Substantia nigra (tissue), 51 donors: ENCODE measurements at places on chromosomes 1 and 21.

GRCh38 chr1:32411261-32411660 is 17.0 kb upstream of the BSDC1 start:
- no peak for DNase-seq

DNA sequence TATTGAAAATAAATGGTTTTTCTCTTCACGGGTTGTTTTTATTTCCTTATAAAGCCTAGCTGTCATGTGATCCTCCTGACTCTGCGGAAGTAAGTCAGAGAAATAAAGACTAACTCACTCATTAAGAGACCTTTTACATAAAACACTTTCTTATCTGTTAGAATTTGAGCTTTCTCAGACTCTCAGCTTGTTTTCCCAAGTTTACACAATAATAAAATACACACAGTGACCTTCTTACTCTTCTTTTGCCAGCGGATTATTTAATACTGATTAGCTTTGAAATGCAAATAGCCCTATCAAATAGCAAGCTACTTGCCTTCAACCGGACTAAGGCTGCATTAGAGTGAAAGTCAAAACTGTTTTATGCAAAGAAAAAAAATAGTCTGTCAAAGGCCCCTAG is 45.5 kb upstream of the CXADR start:
- no peak for DNase-seq

DNA sequence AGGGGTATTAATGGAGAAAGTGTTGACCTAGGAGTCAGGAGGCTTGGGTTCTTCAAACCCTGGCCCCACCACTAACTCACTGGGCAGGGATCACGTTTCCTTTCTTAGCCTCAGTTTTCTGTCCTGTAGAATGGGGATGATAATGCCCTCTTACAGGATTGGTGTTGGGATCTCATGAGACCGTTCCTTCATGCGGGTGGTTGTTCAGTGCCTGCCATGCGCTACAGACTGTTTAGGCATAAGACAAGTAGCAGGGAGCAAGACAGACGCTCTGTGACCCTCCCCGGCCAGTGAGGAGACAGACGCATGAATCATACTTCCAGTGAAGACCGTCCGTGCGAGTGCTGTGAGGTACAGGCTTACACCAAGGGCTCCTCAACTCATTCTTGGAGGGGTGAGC is 81.7 kb downstream of the MAN1C1 start:
- DNase-seq, result no peak

- no peak for DNase-seq
Measured at GRCh38 chr1:243731974-243732625, 117.9 kb downstream of the AKT3 start.

DNA sequence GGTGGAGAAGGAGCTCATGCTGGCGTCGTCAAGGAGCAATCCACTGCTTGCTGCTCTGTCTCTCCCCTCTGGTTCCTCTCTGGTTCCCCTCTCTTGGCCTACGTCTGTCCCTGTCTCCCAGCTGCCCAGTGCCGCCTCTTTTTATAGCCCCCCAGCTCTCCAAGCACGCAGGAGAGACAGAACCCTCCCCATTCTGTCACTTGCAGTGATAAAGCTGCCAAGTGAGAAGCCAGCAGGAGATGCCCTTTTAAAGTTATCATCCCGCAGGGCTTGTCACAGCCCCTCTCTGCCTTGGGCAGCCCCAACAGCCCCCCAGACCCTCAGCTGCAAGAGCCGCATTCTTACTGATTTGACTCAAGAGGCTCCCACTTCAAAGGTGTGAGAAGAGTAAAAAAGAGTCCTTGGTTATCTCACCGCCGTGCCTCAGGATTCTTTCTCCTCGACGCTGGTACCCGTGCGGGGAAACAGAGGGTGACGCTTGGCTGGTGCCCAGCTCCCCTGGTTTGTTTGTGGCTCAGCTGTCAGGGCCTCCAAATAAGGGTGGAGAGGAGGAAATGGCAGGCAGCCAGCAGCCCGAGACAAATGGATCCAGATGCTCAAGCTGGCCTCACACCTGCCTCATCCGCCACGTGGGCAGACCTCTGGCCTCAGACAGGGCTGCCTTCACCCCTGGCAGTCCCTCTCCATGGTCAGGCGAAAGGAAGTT is at the start of gene NPPA:
NPPA (minus strand) TSS at position 117 of the 706 bp plus-strand sequence; CDS start at position 18, 99 bp downstream.
- DNase-seq, result no peak

GRCh38 chr1:13732971-13733667 is 33.1 kb downstream of the PRDM2 start:
- no peak for DNase-seq

- no peak for DNase-seq
Measured at GRCh38 chr1:61506944-61507500, 217.9 kb downstream of the TM2D1 start.

GRCh38 chr1:119676571-119677206 is 28.6 kb upstream of the ZNF697 start:
- DNase-seq, result no peak

GRCh38 chr1:1146596-1146995 is 27.1 kb upstream of the TTLL10 start:
- no peak for DNase-seq

GRCh38 chr1:147246910-147247655 is 4.6 kb downstream of the CHD1L start:
- peak; percentile 7 for DNase-seq

- no peak for DNase-seq
Measured at GRCh38 chr21:28177124-28177523, 815.6 kb downstream of the LTN1 start.

- DNase-seq, result no peak
Measured at GRCh38 chr1:19070197-19070651, 113.7 kb upstream of the IFFO2 start.
